T follicular helper cell (primary cell): ENCODE measurements at places on chromosomes 11 and 22.
A peak's percentile ranks its signal among the peaks of the same experiment; 100 is the strongest.

DNA sequence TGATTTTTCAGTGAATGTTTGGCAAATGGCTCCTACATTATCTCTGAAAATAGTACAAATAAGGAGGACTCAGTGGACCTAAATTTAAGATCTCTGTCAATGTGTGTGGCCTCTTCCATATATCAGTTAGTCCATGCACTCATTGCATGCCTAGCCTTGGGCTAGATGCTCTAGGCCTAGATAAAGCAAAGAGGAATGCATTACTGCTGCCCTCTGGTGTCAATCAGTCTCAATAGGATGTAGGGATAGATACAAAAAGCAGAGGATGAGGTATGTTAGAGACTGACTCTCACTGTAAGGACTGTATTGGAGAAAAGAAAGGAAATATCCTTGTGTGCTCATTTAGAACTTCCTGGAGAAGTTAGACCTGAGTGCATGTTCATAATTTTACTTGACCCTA lies 42.0 kb downstream of the MS4A2 start:
- no peak for DNase-seq

DNA sequence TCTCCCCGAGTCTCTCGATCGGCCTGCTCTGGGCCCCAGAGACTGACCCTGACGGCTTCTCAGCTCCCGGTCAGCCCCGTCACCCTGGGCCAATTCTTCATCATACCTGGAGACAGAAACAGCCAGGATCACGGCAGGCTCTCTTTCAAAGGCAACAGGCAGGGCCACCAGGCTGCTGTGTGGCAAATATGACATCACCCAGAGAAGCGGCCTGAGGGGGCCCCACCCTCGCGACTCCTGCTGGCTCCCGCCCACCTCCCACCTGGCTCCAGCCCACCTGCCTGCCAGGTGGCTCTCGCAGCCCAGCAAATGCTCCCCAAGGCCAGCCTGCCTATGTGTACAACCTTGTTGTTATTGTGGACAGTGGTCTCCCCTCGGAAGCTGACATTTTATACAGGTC lies 24.9 kb upstream of the PACSIN2 start:
- DNase-seq: no peak

DNA sequence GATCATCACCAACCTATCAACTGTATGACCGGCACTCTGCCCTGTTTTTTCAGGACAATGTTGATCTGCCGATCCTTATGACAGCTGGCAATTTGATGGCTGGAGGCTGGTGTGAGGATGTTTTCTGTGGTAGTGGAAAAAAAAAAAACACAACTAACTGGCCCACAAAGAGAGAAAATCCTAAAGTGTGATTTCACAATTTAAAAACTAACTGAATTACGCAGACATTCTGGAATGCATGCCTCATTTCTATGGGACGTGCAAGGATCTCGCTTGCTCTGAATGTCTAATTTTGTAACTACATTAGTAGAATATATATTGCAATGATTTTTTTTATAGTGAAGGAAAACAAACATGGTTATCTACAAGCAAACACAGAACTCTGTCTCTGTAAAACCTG lies 590.5 kb downstream of the ETS1 start:
- DNase-seq: no peak

GRCh38 chr11:75826461-75827230 lies 11.6 kb downstream of the UVRAG start:
- DNase-seq: no peak

DNA sequence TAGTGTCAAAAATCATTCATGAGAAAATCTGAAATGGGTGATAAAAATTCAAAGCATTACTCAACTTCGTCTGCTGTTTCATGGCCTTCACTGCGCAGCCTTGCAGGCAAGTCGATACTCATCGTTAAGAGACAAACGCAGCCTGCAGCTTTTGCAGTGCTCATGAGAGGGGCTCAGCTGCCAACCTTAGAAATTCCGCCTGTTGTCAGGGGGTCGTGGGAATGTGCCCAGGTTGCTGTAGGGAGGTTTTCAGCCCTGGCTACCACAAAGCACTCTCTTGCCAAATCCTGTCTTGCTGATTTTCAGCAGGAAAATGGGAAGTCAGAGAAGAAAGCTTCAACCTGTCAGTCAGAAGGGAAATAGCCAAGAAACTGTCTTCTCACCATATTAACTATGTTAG lies 25.4 kb upstream of the GRAMD1B start:
- no peak for DNase-seq

GRCh38 chr22:32674925-32675825 lies 126.3 kb upstream of the TIMP3 start:
- no peak for DNase-seq

- no peak for DNase-seq
Observed at GRCh38 chr11:62427630-62428233, 8.9 kb downstream of the SCGB1A1 start.

DNA sequence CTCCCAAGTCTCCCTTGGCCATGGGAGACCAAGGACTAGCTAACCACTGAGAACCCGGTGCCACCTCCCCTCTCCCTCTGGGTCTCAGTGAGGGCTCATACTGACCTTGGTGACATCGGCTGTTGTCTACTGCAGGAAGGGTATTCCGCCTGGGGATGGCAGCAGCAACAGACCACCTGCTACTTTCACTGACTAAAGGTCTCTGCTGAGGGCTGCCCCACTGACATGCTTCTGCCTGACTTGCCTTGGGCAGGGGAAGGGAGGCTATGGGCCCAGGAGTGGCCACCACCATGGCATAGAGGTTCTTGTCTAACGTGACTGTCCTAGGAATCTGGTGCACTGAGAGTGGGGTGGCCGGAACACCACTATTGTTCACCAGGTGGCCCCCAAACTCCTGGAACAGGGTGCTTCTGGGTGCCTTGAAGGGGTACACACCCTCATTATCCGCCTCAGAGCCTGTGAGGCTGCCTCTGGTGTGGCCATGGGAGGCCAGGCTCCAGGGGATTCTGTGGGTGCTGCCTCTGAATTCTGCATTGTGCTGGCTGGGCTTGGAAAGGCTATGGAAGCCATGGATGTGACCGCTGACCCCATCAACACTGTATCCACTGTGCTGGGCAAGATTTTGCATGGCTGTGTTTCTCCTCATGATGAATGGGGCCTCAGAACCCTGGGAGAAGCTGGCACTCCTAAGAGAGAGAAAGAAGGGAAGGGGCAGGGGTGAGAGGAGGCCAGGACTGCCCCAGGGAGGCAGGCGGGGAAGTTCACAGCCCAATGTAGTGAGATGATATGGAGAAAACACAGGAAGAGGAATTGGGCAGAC lies 38.3 kb downstream of the GAB4 start:
- no peak for DNase-seq

- DNase-seq: no peak
Observed at GRCh38 chr11:11574373-11575287, 47.2 kb downstream of the GALNT18 start.

GRCh38 chr22:22983123-22983522 lies 87.2 kb upstream of the GNAZ start:
- no peak for DNase-seq

DNA sequence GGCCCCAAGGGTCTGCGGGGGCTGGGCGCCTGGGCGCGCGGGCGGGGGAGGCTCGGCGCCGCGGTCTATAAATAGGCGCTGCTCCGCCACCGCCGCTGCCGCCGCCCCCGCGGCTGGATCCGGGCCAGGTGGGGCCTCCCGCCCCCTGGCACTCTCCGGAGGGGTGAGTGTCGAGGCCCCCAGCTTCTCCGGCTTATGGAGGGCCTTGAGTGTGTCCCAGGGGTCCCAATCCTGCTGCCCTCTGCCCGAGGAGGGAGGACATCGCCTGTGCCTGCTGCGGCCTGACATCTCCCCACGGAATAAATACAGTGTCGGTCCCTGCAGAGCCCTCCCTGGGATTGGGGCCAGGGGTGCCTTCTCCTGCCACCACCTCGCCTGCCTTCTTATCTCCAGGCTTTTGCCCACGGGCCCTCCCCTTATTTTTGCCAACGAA lies 4.3 kb upstream of the GP1BB start:
- no peak for DNase-seq

DNA sequence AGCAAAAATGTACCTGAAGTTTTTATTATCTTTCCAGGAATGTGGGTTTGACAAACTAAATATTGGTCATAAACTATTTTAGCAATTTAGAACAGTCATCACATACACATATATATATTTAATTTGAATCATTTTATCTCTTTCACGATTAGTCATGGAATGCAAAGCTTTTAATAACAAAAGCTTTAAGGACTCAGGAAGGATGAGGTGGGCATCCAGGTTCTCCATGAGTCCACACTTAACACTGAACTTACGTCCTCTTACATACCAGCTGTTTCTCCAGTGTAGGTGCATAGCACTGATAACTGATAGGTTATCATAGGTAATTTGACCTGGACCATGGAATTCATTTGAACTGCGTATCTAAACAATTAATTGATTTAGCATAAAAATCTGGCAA lies 28.1 kb upstream of the GNAZ start:
- DNase-seq: no peak

GRCh38 chr22:44120314-44120704 lies 60.4 kb upstream of the PARVG start:
- DNase-seq: no peak

GRCh38 chr11:66477263-66478201 lies 2.7 kb upstream of the DPP3 start:
- no peak for DNase-seq

DNA sequence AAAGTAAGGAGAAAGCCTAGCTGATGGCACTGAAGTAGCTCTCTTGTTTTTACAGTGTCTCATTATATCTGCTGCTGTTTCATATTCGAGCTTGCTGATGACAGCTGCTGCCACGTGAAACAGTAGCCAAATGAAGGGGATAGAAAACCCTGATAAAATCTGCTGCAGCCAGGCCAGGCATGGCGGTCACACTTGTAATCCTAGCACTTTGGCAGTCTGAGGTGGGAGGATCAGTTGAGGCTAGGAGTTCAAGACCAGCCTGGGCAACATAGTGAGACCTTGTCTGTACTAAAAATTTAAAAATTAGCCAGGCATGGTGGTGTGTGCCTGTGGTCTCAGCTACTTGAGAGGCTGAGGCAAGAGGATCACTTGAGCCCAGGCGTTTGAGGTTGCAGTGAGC lies 13.4 kb downstream of the IFT46 start:
- DNase-seq: no peak

- no peak for DNase-seq
Observed at GRCh38 chr11:35614939-35615569, 3.2 kb upstream of the FJX1 start.

GRCh38 chr11:7796842-7797241 lies at the start of gene OR5P2:
Gene OR5P2 (minus strand): TSS chr11:7796942. CDS start chr11:7796942, 0 bp downstream.
- no peak for DNase-seq

DNA sequence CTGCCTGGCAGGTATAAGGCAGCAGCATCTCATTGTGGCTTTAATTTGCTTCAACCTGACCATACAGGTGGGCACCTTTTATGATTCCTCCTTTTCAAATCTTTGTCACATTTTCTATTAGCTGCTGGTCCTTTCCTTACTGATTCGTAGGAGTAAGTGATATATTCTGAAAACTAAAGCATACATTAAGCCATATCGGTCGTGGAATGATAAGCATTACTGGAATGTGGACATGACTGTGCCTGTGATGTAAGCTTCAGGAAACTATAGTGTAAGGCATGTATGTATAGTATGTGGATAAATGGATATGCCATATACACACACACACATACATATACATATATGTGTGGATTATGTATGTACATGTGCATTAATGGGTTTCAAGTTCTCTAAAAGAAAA lies 20.8 kb downstream of the YPEL1 start:
- DNase-seq: no peak

DNA sequence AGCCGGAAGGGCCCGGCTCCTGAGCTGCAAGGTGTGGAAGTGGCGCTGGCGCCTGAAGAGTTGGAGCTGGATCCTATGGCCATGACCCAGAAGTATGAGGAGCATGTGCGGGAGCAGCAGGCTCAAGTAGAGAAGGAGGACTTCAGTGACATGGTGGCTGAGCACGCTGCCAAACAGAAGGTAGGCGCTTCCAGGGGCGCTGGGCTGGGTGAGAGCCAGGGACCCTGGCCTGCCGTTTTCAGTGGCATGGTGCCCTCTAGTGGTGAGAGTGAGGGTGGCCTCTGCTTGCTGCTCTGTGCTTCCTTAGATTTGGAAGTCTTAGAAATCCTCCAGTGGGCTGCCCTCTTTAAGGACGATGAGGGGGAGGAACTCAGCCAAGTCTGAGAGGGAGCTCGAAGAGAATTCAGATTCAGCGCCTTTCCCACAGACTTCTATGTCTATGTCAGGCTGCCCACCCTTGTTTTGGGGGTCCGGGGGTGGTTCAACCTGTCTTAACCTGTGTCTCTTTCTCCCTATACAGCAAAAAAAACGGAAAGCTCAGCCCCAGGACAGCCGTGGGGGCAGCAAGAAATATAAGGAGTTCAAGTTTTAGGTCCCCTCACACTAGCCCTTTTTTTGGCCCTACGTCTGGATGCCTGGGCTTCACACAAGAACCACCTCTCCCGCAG lies 1.8 kb upstream of the PACS1 start:
- peak; percentile 70 for DNase-seq

DNA sequence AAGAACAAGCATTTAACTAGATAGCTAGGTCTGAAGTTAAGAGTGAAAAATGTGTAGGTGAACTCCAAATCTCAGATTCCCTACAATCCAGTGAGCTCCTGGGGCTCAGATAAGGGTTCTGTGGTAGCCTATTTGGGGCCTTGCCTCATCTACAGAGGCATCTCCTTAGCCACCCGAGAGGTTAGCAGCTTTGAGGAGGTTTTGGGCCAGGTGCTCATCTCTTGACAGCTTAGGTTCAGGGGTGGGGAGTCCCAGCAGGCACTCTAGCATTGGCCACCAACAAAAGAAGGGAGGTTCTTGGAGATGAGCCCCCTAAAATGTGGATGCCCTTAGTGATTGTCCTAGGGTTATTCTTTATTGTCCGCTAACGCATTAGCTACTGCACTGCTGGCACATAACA lies 184.4 kb upstream of the B3GAT1 start:
- DNase-seq: no peak

DNA sequence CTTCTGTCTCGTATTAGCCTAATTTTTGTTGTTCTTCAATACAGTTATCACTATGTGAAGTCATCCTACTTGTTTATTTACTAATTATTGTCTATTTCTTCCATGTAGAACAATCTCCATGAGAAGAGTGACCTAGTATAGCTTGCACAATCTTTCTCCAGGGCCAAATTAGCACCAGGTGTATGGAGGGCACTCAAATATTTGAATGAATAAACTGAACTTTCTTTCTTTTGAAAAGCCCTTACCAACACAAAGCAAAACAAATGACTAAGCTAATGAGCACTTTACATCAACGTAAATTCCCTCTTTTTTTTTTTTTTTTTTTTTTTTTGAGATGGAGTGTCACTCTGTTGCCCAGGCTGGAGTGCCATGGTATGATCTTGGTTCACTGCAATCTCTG lies 34.2 kb downstream of the ABTB2 start:
- no peak for DNase-seq

- no peak for DNase-seq
Observed at GRCh38 chr11:64874308-64875240, 3.8 kb downstream of the EHD1 start.
